ENCODE measurements at places on chromosomes 5 and 9.
A peak's percentile ranks its signal among the peaks of the same experiment; 100 is the strongest.

DNA sequence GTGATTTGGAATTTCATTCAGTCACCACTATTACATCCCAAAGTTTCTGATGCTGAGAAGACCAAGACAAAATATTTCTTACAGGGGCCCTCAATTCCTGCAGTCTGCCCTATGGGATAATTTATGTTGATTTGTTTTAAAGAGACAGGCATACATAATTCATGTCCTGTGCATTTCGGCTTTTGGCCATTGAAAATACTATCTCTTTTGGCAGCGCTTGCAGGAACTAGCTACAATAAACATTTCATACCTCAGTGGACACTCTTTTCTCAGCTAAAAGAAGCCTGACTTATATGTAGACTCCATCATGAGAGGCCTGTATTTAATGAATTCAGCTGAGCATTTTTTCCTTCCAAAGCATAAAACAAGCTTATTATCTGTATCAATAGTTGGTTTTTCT lies 451.9 kb upstream of the C9orf72 start:
- no peak for DNase-seq

DNA sequence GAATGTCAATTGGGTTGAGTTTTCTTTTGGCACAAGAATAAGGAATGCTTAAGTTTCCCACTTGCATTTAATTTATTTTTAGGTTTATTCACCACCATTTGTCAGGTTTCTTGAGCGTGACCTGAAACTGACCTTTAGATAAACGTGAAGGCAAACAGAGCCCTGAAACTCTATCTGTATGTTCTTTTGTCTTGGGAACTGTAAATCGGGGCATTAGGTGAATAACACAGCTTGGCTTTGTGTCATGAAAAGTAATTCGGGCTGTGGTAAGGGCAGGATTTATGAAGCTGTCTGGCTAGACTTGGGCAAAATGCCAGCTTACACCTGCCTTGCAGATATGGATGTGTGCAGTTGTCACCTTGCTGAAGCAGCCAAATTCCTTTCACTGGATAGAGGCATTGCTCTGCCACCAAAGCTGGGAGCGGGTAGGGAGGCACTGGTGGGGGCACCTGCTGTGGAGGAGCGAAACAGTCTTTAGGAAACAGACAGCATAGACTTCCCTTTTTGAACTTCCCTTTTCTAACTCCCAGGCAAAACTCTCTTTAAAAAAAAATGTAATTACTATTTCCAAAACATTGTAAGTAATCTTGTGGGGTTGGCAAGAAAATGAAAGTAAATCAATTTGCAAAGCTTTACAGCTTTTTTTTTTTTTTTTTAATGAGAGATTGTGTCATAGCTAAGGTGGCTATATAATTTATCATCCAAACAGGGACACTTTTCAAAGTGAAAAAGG lies 545.2 kb downstream of the CSNK1G3 start:
- peak; percentile 89 for DNase-seq

DNA sequence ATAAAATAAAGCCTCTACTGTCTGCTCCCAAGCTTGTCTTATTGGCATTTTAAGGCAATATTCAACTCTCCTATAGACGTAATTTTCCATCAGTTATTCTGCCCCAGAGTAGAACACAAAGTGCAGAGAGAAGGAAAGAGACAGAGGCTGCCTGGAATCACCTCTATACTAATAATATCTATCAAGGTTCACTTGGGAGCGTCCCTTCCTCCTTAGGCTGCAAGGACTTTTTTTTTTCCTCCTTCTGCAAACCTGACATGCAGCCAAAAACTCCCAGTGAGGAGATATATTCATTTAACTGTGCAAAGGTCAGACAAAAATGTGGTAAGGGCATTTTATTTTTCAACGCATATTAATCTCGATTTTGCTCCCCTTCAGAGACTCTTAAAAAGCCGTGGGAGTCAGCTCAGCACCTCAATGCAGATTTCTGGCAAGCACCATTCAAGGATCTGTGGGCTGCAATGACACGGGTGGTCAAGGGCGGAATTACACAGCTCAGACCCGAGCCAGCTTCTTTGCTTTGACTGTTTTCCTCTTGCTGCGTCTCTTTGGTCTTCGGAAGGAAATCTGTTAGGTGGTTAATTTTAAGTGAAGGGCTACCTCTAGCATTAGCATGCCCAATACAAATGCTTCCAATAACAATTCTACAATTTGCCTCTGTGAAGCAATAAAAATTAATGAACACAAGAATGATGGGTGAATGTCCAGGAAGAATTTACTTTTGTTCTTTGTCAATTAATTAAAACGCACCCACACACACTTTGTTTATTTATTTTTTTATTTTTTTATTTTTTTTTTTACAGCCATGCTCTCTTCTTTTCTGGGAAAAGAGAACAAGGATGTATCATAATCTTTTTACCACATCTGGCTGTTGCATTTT lies 587.7 kb upstream of the GRAMD2B start:
- no peak for DNase-seq

GRCh38 chr9:99567436-99567835 lies 254.2 kb upstream of the NR4A3 start:
- DNase-seq: no peak

DNA sequence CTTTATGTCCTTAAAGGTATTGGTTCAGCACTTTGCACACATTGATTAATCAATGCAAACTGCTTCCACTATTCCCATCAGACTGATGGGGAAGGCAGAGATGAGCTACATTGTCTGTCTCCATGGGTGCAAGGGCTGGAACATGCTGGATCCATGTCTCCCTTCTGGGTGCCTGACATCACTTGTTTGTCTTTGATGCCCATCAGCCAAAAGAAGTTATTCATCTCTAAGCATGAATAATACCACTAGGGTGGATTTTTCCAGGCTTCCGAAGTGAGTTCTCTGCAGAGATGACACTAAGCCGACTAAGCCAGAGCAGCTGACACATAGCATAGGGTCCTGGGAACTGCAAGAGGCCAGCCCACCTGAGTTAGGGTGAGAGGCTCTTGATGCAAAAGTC lies 8.7 kb downstream of the FGF1 start:
- no peak for DNase-seq

DNA sequence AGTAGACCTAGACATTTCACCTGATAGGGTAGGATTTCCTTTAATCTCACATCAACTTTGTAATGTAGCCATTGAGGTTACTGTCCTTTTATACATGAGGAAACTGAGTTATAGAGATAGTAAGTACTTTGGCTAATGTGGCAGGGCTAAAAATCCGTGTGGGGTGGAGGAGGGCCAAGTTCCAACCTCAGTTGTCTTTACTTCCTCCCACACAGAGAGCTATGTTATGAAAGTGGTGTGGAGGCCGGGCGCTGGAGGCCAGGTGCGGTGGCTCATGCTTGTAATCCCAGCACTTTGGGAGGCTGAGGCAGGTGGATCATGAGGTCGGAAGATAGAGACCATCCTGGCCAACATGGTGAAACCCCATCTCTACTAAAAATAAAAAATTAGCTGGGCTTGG lies 173.3 kb downstream of the PALM2AKAP2 start:
- DNase-seq: no peak

- no peak for DNase-seq
Measured at GRCh38 chr9:4298255-4299004, 1.4 kb downstream of the GLIS3 start.

- peak; percentile 20 for DNase-seq
Measured at GRCh38 chr9:112629671-112630485, 88.0 kb downstream of the INIP start.

GRCh38 chr5:131008329-131008728 lies 156.7 kb downstream of the HINT1 start:
- no peak for DNase-seq

- peak; percentile 60 for DNase-seq
Measured at GRCh38 chr9:6938447-6938846, 180.7 kb downstream of the KDM4C start.

GRCh38 chr5:32443541-32444430 lies 754 bp downstream of the ZFR start:
- no peak for DNase-seq

- DNase-seq: no peak
Measured at GRCh38 chr5:152477536-152477935, 72.5 kb upstream of the NMUR2 start.

DNA sequence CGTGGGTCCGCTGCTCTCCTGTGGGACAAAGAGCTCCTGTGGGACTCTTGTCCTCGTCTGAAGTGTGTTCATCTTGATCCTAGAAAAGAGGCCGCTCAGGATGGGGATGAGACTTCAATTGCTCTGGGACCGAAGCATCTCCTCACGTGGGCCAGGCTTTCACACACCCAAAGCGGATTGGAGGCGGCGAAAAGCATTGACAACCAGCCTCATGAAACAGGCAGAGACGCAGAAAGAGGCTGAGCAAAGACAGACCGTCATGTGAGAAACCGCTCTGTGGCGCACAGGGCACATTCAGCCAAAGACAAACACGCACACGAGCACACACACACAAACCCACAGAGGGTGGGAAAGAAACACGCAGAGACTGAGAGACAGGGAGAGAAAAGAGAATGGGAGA lies 479.5 kb downstream of the SPATA31A7 start:
- DNase-seq: no peak

Data from retinal pigment epithelial cell (primary cell).